ENCODE measurements at places on chromosomes 5 and 9.

DNA sequence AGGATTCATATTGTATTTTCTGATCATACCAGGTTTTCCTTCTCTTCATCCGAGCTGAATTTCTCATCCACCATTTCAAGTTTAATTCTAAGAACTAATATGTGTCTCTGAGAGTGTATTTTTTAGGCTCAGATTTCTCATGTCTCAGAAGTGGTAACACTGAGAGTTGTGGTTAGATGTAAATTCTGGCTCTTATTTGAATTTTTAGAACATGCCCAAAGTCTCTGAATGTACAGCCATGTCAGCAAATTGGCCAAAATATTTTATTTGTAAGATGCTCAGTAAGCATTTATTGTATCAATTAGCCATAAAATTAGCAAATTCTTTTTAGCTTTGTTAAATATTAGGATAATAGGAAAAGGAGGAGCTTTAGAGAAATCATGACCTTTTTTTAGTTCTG is 16.6 kb downstream of the SV2C start:
- no peak for DNase-seq

DNA sequence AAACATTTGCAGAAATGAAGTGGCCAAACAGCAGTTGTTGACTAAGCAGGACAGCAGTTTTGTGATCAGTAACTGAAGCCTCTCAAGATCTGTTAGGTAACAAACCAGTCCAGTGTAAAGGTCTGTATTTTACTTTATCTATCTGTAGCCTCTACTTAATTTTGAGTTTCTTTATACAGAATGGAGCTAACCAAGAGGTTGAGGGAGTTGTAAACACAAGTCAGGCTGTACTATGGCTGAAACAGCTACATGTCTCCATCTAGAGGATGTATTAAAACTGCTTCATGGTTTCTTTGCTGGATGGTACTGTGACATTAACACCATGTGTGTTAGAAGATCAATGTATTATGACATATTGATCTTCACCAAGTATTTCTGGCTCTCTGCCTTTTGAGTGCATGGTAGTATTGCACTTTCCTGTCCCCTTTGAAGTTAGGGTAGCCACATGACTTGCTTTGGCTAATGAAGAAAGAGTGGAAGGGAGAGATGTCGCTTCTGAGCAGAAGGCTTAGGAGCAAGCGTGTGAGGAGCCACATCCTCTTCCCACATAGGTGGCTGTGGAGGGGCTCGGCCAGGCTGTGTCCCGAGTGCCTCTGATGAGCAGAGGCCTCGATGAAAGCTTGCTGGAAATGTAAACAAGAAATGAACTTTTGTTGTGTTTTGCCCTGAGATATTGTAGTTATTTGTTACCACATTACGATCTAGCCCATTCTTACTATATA is 105.6 kb upstream of the PCA3 start:
- no peak for DNase-seq

DNA sequence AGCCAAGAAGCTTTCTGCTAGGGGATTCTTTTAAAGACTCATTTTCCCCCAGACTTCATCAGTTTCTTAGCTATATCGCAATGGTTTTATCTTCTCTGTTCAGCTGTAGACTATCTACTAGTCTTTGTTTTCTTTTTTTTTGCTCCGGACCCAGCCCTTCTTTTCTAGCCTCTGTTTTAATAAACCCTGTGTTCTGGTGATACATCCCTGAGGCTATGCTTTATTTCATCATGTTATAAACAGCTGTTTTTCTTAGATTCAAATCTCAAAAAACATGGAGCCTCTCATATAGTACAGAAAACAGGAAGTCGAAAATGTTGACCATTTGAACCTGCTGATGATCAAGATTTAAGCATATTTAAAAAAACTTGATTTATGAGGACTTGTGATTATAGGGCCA is 37.8 kb downstream of the SCGB3A1 start:
- DNase-seq = no peak

DNA sequence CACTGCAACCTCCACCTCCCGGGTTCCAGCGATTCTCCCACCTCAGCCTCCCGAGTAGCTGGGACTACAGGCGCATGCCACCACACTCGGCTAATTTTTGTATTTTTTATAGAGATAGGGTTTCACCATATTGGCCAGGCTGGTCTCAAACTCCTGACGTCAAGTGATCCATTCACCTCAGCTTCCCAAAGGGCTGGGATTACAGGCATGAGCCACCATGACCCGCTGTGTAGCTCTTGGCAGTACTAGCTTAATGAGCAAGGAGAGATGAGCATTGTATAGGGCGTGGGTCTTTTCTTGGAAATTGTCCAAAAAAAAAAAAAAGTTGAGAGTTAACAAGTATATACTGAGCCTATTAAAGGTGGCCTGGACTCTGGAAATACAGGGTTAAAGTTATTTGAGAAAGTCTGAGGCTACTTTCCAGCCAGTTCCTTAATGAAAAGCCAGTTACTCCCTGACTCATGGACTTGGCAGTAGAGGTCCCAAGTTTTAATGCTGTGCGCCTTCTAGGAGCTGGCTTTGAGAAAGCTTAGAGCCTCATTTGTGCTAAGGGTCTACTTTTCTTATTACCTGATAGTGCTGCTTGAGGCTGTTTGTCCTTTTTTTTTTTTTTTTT is 4.2 kb upstream of the FGF18 start:
- no peak for DNase-seq

- no peak for DNase-seq
Observed at GRCh38 chr5:34484216-34484920, 171.8 kb upstream of the RAI14 start.

DNA sequence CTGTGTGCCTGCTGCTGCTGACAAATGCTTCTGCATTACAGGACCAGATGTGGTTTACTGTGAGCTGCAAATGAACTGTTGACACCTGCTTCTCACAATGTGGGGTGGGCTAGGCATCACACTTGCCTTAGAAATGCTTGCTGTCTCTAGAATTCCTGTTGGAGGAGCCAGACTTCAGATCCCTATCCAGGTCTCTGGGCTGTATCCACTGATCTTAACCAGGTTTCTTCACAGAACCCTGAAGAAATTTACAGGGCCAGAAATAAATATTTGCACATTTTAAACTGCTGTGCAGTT is 255.4 kb downstream of the FAM114A2 start:
- peak; percentile 11 for DNase-seq

DNA sequence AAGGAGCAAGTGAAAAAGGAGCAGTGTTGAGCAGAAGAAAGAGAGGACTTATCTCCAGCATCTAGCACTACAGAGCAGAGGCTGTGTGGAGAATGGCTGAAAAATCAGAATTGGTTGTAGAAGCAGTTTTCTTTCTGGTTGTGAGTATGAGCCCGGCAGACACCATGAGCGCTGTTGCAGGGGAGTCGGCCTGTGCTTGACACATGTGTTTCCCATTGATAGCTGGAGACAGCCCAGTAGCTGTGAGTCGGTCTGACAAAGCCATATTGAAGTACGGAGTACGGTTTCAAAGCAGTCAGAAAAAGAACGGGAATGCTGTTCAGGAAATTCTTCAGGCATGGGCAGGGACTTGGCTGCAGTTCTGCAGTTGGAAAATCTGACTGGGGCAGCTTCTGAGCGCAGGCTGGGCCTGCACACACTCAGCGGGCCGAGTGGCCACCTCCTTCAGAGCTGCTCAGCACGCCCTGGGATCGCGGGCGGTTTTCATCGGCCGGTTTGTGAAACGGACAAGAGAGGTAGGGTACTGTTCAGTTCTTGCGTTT is at the start of gene SGCD:
Gene SGCD (plus strand): TSS at position 447 of the 542 bp plus-strand sequence.
- peak; percentile 2 for DNase-seq

DNA sequence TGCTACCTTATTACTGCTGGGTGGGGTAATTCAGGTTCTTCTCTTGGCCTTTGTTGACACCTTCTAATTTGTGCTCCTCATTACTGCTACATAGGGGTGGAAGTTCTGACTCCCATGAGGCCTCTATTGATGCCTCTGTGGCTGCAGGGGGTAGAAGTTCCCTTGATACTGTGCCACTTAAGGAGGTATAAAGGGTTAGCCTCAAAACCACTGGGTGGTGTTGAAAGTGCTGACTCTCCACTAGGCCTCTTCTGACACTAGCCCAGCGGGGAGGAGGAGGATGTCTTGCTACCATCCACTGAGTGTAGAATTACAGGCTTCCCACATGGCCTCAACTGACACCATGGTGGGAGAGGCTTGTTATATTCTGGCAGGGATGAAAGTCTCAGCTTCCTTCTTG is 36.7 kb upstream of the CCDC112 start:
- DNase-seq = peak; percentile 10

- DNase-seq = no peak
Observed at GRCh38 chr5:60820593-60821487, 23.2 kb downstream of the ELOVL7 start.

GRCh38 chr9:77488439-77489126 is 159.5 kb downstream of the GNA14 start:
- DNase-seq = peak; percentile 27

DNA sequence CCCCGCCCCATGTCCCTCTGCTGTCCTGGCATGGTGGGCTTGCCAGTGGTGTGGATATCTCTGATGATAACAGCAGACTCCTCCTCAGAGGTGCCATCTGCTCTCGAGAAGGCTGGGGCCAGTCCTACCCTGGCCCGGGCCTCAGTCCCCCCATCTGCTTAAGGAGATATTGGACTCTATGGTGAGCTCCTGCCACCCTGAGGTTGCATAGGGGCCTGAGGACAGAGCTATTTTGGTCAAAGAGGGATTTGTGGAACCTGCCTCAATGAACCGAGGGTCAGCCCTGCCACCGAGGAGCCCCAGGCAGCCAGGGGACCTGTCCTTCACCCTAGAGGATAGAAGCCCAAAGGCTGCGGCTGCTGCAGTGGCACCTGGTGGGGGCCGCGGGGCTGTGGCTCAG is 32.6 kb downstream of the NTNG2 start:
- no peak for DNase-seq

GRCh38 chr5:119368238-119368630 is 12.4 kb downstream of the TNFAIP8 start:
- no peak for DNase-seq

DNA sequence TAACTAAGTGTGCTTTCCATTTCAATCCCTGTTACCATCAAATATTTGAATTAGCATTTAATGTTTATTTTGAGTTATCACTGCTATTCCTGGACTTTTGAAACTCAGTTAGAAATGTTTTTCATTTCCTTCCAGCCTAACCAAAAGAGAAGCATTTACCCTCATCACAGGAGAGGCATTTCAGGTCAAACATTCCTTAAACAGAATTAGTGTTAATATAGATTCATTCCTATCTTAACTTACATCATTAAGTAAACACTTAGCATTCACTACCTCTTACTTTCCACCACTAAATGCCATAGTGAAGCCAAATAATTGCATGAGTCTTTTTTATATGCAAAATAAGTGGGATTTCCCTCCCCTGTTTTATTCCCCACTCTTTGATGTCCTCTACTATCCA is 136.6 kb upstream of the OR13F1 start:
- DNase-seq = no peak

GRCh38 chr5:35194635-35195471 is 35.4 kb downstream of the PRLR start:
- DNase-seq = no peak

DNA sequence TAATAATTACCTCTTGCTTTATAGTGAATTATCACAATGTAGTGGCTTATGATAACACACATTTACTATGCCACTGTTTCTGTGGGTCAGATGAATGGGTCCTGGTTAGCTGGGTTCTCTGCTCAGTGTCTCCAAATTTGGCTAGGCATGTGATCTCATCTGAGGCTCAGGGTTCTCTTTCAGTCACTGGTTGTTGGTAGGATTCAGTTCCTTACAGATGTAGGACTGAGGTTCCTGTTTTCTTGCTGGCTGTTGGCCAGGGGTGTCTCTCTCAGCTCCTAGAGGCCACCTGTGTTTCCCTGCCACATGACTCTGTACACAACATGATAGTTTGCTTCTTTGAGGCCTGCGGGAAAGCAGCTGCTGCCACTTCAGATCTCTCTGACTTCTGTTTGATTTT is 7.1 kb downstream of the NFX1 start:
- DNase-seq = no peak

GRCh38 chr5:169703813-169704212 is 66.7 kb downstream of the DOCK2 start:
- DNase-seq = no peak

DNA sequence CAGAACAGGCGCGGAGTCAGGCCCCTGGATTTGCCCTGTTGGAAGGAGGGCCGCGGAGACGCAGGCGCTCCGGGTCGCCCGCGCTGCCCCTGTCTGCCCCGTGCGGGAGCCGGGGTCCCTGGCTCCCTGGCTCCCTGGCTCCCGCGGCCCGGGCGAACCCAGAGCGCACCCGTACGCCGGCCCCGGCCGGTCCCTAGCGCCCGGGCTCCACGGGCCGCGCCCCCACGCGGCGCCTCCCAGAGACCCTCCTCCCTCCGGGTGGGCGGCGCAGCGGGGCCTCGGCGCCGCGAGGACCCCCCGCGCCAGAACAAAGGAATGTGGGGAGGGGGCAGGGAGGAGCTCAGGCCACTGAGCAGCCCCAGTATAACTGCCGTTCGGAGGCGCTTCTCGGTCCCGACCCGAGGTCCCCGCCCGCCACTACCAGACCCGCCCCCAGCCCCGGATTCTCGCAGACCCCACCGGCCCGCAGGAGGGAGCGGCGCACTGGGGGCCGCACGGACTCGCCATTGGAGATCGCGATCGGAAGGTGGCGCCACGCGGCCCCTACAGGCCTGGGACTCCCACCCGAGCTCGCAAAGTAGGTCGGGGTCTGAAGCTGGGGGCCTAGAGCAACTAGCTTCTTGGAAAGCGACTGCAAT is 2.4 kb downstream of the NFIL3 start:
- peak; percentile 63 for DNase-seq

DNA sequence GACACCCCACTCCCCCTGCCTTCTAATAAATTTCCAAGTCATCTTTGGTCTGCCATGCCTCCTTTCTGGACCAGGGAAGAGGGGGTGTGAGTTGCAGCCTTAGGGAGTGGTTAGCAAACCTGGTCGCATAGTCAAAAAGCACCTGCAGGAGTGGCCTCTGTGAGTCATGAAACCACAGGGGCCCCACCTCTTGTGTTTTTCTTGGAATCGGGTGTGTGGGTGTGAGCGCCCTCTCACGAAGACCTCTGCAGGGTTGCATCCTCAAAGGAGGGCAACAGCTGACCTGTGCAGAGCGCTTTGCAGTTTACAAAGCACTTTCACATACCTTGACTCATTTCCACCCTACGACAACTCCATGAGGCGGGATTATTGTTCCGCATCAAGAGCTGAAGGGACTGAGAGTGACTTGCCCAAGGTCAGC is 36.8 kb upstream of the TEX48 start:
- DNase-seq = no peak

DNA sequence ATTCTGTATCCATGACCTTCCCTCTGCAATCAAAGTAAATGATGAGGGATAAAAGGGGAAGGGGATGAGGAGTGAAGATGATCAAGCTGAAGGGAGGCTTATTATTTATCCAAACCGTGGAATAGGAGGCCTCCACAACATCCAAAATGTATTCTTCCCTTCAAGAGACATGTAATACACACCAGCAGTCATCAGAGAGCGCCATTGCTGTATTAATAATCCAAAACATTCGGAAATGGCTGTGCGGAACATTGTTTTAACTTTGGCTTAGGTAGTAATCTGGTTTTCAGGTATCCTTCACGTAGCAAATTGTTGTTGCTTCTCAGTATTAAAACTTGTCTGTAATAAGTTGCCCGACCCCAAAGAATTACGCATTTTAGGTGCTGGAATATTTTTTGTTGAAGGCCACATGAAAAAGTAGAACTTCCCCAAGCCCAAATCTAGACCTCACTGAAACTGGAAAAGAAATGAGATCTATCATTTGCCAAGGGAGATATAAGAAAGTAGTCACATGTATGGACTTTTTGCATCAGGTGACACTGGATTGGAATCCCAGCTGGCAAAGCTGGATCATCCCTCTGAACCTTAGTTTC is 2.6 kb upstream of the BOD1 start:
- no peak for DNase-seq

GRCh38 chr5:179226696-179227095 is 118.6 kb downstream of the ADAMTS2 start:
- no peak for DNase-seq

GRCh38 chr5:17260549-17260948 is 43.1 kb downstream of the BASP1 start:
- DNase-seq = no peak

Measured in ELF-1 (cell line).